ENCODE measurements at places on chromosomes 4 and X.

DNA sequence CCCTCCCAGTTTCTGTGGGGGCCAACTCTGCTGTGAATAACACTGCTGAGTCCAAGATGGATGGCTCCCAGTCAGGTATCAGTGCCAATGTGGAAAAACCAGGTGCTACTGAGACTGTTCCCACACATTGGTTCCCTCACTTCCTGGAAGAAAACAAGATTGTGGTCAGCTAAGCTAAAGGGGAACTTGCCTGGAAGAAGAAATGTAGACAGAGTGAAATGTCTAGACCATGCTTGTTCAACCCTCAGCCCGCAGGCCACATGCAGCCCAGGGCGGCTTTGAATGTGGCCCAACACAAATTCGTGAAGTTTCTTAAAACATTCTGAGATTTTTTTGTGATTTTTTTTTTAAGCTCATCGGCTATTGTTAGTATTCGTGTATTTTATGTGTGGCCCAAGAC lies 28.6 kb upstream of the UTP14A start:
- DNase-seq, result no peak

GRCh38 chrX:14029039-14029424 lies 660 bp downstream of the GEMIN8 start:
- DNase-seq, result no peak

GRCh38 chr4:25101836-25102235 lies 58.4 kb downstream of the SEPSECS start:
- DNase-seq, result no peak

DNA sequence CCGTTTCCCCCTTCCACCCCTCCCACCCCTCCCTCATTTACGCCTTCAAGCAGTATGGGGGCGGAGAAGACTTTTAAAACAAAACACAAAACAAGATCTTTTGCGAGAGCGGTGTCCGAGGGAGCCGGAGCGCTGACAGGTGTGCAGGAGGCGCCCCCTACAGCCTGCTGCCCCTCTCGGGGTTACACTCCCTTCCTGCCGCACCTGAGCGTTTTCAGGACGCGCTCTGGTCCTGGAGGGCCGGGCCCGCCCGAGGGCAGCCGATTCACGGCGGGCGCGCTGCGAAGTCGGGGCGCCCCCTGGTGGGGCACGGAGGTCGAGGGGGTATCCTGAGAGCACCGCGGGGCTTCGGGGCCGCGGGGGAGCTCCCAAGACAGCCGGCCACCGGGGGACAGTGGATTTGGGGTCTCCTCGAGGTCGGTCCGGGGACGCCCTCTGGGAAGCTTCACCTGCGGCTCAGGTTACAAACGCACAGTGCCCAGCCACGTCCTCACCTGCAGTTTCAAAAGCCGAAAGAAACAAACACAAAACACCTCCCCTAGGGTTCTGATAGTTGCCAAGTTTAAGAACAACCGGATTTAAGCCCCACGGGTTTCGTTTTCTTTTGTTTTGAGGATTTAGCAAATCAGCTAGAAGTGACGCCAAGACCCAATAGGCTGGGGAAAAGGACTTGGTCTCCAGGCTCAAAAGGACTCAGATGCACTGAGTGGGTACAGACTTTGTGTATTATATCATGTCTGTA lies 8.0 kb upstream of the NEUROG2 start:
- DNase-seq, result peak; percentile 39

GRCh38 chrX:3950373-3950772 lies 236.9 kb upstream of the PRKX start:
- DNase-seq, result no peak

Measured in NCI-H187 (cell line).